Chondrocyte (in vitro differentiated cells): ENCODE measurements at places on chromosomes 7 and 10. TPM values are rescaled to one million over a fixed set of nuclear protein-coding genes. Genes with fewer than 3 reads are reported as not detected.

DNA sequence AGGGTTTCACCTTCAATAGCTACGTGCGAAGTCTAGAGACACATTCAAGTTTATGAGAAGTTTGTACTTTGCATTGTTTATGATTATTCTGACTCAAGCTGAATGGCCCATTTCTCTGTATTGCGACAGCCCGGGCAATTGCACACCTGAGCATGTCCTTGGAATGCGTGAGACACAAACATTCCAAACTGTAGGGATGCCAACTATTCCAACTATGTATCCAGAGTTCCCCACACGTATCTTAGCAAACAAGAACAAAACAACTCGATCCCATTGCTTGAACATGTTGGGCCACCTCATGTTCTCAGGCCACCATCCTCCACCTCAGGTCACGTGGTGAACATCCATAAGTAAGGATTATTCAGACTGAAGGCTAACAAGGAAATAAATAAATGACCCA is 51.4 kb upstream of the EGFR start:
- H3K4me3 ChIP-seq, result no peak overlapping the region
- no peak for DNase-seq
- H3K36me3 ChIP-seq, result no peaks in the 10 kb centered on the region
- H3K4me1 ChIP-seq, result peaks cover 6% of the 10 kb centered on the region
- no peaks in the 10 kb centered on the region for H3K27me3 ChIP-seq

GRCh38 chr7:8296362-8296659 is 34.3 kb upstream of the ICA1 start:
- H3K27me3 ChIP-seq, result peaks cover 4% of the 10 kb centered on the region
- H3K27ac ChIP-seq, result no peak overlapping the region
- peaks cover 1% of the 10 kb centered on the region for H3K36me3 ChIP-seq
- H3K4me3 ChIP-seq, result no peak overlapping the region
- peaks cover 3% of the 10 kb centered on the region for H3K4me1 ChIP-seq
- DNase-seq, result no peak

DNA sequence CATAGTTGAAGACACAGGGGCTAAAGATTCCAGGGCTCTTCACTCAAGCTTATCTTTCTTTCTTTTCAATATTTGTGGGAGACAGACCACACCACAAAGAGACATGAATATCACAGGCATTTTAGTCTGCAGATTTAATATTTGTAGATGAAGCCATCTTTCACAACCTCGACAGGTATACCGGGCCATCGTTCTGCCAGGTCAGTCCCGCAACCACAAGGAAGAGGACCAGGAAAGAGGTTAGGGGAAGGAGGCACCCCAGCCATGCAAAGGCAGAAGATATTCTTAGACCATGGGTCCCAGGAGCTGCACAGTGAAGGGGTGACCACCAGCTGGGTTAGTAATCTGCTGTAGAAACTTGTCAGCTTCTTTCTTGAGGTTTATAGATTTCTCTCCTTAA is 66.8 kb upstream of the UCN3 start:
- H3K27me3 ChIP-seq, result peaks cover 10% of the 10 kb centered on the region
- no peaks in the 10 kb centered on the region for H3K36me3 ChIP-seq
- no peak for DNase-seq
- H3K4me3 ChIP-seq, result no peak overlapping the region

DNA sequence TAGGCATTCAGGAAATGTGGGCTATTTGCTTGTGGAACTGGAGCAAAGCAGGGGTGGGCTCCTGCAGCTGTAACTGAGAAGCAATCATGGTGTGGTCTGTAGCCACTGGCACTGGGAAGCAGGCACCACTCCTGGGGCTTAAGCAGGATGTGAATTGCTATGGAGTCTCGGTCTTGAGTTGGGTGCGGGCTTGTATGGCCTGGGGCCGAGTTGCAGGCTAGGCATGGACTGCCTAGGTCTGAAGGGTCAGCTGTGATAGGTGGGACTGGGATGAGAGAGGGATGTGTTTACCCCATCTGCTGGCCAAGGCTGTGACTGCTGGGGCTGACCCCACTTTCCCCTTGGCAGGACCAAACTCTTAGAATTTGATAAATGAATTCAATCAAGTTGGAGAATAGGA is 43.0 kb downstream of the ADCY1 start:
- peaks cover 7% of the 10 kb centered on the region for H3K36me3 ChIP-seq
- peaks cover 2% of the 10 kb centered on the region for H3K27me3 ChIP-seq
- H3K27ac ChIP-seq, result no peak overlapping the region
- H3K4me1 ChIP-seq, result no peaks in the 10 kb centered on the region
- no peak for DNase-seq
- H3K4me3 ChIP-seq, result no peak overlapping the region

DNA sequence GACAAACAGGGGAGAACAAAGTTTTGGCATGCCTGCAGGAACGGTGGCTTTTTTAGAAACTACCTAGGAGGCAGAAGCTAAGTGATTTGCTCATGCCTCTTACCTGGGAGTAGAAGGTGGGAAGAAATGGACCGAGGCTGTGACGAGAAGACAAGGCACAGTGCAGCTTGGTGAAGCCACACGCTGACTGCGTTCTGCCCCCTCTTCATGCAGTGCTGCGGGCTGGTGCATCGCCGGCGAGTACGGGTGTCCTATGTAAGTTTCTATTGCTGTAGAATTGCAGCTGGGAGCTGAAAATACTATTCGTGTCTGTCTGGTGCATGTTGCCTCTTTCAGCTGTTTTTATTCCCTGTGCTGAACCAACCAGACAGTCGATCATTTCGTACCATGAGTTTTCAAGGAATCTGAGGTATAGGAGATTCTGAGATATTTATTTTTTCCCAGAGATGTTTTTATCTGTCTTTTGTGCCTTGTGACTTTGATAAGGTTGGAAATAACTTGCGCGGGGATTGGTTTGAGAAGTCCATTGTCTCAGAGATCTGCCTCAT is 120.9 kb downstream of the CACNB2 start:
- DNase-seq, result no peak
- no peaks in the 10 kb centered on the region for H3K4me1 ChIP-seq
- H3K27me3 ChIP-seq, result peaks cover 20% of the 10 kb centered on the region
- H3K27ac ChIP-seq, result no peak overlapping the region

- H3K36me3 ChIP-seq, result no peaks in the 10 kb centered on the region
- peaks cover 34% of the 10 kb centered on the region for H3K27me3 ChIP-seq
- H3K4me3 ChIP-seq, result no peak overlapping the region
- no peak overlapping the region for H3K27ac ChIP-seq
- H3K4me1 ChIP-seq, result no peaks in the 10 kb centered on the region
Measured at GRCh38 chr7:51430480-51431086, 114.0 kb upstream of the COBL start.

DNA sequence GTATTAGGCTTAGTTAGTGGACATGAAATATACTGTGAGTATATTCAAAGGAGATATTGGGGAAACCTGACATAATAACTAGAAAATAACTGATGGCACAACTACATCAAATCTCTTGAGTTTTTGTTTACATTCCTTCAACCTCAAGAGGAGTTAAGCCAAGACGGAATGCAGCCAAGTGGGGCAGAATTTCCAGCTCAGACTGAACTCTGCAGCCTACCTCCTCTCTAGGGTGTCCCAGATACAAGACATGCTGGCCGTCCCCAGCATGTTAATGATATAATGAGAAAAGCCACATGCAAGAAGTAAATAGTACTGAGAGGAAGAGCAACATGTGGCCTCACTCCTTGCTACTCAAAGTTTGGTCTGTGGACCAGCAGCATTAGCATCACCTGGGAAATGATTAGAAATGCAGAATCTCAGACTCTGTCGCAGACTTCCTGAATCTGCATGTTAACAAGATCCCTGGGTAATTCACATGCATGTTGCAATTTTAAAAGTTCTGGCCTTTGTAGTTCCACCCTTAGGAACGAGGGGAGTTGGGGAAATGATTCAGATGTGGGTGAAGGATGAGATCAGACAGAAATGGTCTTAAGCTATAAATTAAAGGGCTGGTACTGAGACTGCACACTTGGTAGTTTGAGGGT is 118.4 kb upstream of the CACUL1 start:
- no peaks in the 10 kb centered on the region for H3K27me3 ChIP-seq
- peaks cover 2% of the 10 kb centered on the region for H3K36me3 ChIP-seq
- H3K4me1 ChIP-seq, result peaks cover 31% of the 10 kb centered on the region
- no peak overlapping the region for H3K27ac ChIP-seq

DNA sequence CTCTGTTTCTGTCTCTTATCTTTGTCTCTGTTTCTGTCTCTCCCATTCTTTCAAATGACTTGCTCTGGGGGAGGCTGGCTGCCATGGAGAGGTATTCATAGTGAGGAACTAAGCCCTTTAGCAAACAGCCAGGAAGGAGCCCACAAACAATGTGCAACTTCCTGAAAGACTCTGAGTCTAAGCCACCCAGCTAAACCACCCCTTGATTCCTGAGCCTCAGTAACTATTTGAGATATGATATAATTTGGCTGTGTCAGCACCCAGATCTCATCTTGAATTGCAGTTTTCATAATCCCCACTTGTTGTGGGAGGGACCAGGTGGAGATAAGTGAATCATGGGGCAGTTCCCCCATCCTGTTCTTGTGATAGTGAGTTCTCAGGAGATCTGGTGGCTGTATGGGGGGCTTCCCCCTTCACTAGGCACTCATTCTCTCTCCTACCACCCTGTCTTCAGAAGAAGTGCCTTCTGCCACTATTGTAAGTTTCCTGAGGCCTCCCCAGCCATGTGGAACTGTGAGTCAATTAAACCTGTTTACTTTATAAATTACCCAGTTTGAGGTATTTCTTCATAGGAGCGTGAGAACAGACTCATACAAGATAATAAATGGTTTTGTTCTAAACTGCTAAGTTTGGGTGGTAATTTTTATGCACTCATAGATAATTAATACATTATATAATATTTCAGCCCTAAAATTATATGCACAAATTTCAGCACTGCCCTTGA is 121.2 kb upstream of the FOXP2 start:
- DNase-seq, result no peak
- H3K27me3 ChIP-seq, result no peaks in the 10 kb centered on the region
- peaks cover 2% of the 10 kb centered on the region for H3K4me1 ChIP-seq
- H3K27ac ChIP-seq, result no peak overlapping the region

DNA sequence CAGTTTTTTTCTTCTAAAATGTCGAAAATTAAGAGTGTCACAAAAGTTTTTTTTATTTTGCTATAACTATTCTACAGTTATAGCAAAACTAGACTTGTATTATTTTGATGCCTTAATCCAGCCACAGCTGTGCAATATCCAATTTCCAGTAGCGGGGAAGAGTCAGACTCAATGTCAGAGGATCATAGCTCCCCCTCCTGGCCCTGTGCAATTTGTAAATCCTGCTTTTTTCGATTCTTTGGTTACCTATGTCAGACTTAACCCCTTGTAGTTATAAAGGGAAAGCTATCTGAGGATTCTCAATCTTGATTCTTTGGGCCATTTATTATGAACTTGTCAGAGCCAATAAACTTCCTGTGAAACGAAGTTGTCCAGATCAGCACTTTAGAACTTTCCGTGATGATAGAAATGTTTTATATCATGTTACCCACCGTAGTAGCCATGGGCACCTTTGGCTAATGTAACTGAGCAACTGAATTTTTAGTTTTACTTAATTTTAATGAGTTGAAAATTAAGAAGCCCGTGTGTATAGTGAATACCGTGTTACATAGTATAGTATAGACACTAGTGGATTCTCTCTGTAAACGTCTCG is 87.7 kb upstream of the PRKCQ start:
- DNase-seq, result no peak
- H3K27ac ChIP-seq, result no peak overlapping the region
- no peaks in the 10 kb centered on the region for H3K36me3 ChIP-seq
- no peak overlapping the region for H3K4me3 ChIP-seq

DNA sequence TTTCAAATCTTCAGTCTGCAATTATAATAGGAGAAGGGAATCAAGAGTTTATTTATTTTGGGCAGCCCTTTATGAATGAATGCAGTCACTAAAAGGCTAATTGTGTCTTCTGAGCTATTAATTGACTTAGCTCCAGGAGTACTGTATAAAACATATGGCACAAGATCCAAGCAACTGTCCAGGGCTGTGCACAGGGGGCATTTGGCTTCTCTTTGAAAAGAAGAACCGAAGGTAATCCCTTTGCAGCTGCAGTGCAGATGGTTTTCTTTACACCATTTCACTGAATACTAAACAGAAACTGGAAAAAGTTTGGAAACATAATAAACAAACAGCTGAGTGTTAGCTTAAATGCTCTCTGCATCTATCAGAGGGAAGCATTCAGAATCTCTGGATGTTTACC is 282.6 kb upstream of the LRRN3 start:
- H3K4me3 ChIP-seq, result no peak overlapping the region
- no peak for DNase-seq
- no peaks in the 10 kb centered on the region for H3K36me3 ChIP-seq
- no peaks in the 10 kb centered on the region for H3K27me3 ChIP-seq
- H3K27ac ChIP-seq, result no peak overlapping the region
- H3K4me1 ChIP-seq, result peaks cover 4% of the 10 kb centered on the region

DNA sequence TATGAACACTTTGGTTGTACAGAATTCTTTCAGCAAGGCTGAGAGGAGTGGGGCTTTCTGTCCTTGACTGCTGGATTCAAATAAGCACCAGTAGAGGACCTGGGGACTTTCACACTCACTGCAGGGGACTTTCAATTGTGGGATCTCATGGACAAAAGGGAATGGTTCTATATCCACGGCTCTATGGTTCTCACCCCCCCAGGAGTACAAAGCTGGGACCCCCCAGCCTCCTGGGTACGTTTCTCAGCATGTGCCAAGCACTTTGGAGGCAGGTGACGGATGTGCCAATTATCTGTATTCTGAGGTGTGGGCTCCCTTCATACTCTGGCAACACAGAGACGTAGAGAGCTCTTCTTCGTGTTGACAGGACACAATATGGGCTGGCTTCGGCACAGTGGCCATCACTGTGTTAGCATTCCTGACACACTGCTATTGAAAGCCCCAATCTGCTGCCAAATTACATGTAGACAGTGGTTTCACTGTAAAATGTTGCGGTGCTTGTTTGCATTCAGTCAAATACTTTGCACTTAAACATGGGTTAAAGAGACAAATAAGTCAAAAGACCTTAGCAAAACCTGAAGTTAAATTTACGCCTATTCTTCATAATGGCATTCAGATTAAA is 92.7 kb upstream of the SAMD8 start:
- H3K4me1 ChIP-seq, result peaks cover 3% of the 10 kb centered on the region
- no peak overlapping the region for H3K27ac ChIP-seq
- peaks cover 10% of the 10 kb centered on the region for H3K36me3 ChIP-seq
- no peaks in the 10 kb centered on the region for H3K27me3 ChIP-seq
- no peak for DNase-seq

The PRSS37 gene
- total RNA-seq, result not detected in 3 replicates

The EBLN1 gene
- total RNA-seq, result not detected in 3 replicates

The KNDC1 gene
- 0.24 to 0.72 TPM (median 0.55 TPM) in 3 replicates for total RNA-seq

The COL26A1 gene
- 102 to 156 TPM (median 155 TPM) in 3 replicates for total RNA-seq

The GFRA1 gene
- 35.7 to 79.7 TPM (median 73.3 TPM) in 3 replicates for total RNA-seq

The OSBPL3 gene
- 5.7 to 10.6 TPM (median 7.6 TPM) in 3 replicates for total RNA-seq

The PLEKHS1 gene
- total RNA-seq, result not detected in 3 replicates

The IKZF1 gene
- not detected in 3 replicates for total RNA-seq
